CD4-positive, alpha-beta T cell treated with Interferon alpha-2 for 1 hour (primary cell): ENCODE measurements at places on chromosomes 4 and X.

DNA sequence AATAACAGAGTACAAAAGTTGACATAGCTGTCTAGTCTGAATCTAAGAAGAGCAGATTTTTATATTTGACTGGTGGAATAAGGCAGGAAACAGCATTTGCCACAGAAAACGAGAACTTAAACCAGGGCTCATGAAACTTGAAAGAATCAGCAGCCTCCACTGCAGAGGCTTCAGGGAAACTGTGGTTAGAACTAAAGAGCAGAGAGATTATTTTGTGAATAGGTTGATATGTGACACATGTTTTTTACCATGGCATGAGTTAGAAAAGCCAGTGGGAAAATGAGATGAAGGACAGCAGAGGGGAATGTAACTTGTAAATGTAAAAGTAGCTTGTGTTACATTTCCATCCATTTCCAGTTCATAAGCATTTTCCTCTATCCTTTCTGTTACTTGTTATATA is 63.7 kb upstream of the CAMK2D start:
- no peak for DNase-seq

DNA sequence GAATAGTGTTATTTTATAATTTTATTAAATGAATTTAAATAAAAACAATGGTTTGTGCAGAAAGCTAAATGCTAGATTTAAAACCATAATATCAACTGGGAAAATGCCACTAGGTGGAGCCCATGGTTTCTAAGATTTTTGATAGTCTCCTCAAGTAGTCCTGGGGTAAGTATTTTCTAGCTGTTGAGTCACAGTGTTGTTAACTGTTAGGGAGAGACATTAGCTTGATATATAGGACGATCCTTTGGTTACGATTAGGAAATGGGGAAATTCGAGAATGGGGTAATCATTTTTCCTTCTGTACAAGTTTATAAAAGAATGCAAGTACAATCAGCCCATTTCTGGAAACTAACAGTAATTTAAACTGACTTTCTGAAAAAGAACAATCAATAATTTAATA is 378.4 kb downstream of the ANKRD50 start:
- DNase-seq = peak; percentile 5

DNA sequence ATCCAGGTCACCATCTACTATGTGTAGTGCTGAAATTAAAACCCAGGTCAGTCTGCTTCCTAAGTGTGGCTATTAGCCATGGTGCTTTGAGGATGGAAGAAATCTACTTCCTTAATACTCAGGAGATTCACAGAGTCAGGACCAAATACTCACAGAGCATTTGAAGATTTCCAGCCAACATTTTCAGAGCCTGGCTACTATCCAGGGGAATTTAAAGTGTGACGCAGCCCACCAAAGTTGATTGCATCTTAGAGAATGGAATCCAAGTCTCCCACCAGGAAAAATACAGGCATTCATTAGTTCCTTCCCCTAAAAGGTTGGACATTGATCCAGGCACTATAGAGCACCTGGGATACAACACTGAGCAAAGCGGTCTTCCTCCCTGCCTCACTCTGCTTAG is 83.8 kb downstream of the HS3ST1 start:
- no peak for DNase-seq

GRCh38 chrX:65926095-65927019 is 113.5 kb downstream of the VSIG4 start:
- DNase-seq = peak; percentile 63

DNA sequence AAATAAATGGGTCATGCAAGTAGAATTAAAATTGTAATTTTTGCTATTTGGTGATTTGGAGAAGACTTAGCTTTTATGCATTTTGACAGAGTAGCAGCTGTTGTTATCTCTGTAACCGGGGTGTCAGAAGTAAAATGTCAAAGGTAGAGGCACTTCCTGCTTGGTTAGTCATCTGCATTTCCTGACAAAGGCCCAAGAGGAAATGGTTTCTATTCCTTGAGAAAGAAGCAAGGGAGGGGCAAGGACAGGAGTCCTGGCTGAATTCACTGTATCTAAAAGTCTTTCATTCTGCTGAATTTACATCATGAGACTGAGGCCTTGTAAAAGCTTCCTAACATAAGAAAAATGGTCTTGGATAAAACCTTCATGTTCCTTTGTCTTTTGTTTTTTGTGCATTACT is 550.9 kb upstream of the BOD1L1 start:
- DNase-seq = peak; percentile 24

GRCh38 chrX:39439906-39440798 is 638.9 kb downstream of the MID1IP1 start:
- no peak for DNase-seq

DNA sequence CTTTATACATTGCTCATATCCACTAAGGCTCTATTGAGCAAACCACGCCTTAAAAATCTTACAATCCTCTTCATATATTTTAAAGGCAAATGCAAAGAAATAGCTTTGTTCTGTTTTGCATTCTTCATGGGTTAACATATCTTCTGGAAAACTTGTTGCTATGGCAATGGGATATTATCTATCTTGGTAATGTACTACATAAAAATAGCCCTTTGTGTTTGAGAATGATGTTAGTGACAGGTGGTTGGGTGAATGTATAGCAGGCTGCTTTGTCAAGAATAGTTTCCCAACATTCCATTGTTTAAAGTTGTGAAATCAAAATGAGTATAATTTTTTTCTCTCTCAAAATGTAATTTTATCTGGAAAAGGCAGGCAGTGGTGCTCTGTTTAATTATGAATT is 16.8 kb downstream of the REPS2 start:
- no peak for DNase-seq

DNA sequence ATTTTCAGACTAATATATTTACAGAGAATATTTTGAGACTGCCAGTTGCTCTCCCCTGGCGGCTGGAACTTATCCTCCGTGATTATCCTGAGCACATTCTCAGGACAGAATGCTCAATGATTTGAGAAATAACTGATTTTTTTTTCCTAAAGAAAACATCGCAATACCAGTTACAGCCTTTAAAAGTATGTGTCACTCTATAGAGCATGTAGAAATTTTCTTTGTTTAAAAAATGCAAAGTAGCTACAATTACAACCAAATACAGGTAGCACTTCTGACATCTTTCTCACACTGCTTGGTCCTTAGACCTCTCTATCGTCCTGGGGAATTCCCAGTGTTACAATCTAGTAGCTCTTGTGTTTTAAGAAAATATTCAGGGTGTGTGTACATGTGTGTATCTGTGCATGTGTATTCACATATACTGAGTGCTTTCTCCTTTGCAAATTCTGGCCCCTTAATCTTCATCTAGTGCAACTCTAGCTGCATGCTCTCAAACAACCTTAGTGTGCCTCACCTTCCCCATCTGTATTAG is 13.8 kb downstream of the APBB2 start:
- DNase-seq = no peak

DNA sequence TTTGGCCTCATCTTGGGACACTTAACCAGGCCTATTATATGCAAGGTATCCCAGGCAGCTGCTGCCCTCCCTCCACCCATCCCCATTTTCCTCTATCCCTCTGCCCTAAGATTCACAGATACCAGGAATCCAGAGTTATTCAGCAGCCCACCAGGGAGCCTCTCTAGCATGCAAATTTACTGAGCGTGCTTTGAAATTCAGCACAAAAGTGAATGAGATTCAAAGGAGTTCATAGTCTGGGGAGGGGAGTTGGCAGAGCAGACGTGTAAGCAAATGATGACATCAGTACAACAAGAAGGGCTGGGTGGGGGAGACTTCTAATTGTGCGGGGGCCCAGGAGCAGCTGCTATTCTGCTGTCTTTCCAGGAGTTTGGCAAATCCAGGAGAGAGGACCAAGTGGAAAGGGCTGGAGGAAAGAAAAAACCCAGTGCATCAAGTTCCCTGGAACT is 1.7 kb upstream of the MTM1 start:
- DNase-seq = no peak

DNA sequence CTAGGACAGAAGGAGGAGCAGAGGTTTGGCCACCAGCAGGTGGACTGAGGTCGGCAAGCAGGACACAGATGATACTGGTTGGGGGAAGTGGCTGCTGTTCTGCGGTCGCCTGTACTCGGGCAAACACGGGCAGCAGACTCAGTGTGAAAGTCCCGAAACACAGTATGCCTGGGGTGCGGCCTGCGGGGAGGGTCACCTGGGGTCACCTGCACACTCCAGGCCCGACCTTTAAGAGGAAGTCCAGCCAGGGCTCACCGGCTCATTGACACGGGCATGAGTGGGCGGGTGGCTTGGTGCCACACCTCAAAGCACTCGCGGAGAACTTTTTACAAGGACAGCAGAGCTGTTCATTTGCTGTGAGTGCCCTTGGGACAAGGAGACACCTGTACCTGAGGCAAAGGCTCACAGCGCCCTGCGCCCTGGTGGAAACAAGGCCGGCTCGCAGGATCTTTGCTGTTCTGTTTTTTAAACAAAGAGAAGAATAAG is 71.5 kb upstream of the MXD4 start:
- DNase-seq = no peak

GRCh38 chrX:35842674-35843073 is 44.5 kb downstream of the MAGEB16 start:
- DNase-seq = no peak

DNA sequence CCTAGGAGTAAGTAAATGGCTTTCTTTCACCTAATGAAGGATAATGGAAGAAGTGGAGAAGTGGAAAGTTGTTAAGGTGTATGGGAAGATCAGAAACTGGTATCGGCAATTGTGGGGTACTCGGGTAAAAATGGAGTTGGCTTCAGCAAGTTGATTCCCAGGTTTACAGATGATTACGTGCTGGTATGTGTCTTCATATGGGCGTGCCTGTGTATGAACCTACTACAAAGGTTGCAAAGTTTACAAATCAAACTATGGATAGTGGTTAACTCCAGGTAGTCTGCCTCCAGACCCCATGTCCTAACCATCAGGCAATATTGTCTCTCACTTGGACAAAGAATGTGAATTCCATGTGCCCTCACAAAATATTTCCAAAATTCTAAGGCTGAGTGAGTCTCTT is 773 bp downstream of the TLR3 start:
- DNase-seq = no peak

- DNase-seq = no peak
Observed at GRCh38 chr4:183140911-183141320, 41.9 kb downstream of the WWC2 start.

- DNase-seq = no peak
Observed at GRCh38 chrX:54093159-54093558, 48.9 kb upstream of the PHF8 start.

- no peak for DNase-seq
Observed at GRCh38 chr4:140762202-140762601, 6.0 kb upstream of the TBC1D9 start.

GRCh38 chr4:110119337-110119736 is 79.1 kb downstream of the ELOVL6 start:
- DNase-seq = no peak

DNA sequence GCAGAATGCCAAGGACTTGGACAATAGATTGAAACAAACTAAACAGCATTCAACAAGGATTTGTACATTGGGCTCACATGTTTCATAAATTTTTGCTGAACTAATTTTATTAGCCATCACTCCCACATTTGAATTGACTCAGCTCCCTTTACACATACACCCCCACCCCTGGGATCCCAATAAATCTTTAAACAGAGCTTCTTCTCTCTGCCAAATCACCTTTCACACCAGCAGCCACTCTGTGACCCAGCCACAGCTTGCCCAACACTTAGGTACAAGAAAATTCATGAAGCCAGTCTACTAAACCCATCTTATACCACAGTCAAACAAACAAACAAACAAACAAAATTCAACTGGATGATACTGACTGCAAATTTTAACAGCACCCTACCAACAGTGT is 21.6 kb downstream of the PHKA2 start:
- no peak for DNase-seq

DNA sequence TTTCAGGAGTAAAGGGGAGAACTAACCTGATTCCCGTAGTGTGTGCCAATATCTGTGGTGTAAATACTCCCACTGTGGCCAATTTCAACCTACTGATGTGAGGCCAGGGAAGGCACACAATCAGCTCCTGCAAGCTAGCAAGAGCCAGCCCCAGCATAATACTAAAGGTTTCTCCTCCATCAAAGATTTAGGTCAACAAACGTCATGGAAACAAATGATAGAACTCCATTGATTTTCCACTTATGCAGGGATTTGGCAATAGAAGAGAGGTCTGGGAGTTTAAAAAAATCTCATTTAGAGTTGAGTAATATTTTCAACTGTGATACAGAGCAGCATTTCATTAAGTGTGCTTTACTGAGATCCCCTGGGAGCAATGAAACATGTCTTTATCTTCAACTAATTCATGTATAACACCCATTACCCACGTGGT is 15.8 kb upstream of the VEGFD start:
- DNase-seq = no peak

DNA sequence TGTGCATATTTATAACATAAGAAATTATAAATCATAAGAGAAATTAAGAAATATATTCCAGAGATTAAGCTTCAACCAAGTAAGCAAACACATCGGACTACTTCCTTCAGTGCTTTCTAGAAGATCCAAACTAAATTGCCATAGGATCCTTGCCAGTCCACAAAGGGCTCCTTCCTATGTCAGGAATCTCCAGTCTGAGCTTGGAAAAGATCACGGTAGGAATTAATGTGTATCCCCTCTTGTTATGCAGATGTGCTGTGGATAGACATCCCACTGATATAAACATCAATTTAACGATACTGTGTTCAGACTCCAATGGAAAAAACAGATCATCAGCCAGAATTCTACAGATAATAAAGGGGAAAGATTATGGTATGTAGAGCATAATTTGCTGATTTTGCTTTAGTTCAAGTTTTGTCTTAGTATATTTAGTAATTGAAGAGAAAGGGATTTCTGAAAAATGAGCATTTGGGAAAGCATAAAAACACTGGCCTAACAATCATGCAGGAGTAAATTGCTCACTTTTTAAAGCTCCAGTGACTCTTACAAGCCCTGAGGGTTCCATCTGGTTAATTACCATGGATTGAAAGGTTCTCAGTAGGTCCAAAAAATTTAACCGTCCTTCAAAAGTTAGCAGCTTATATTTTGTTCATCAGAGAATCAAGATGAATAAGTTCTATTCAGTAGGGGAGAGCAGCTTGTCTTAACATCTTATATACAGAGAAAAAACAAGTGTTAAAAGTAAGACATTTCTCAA is 65.9 kb downstream of the HHIP start:
- no peak for DNase-seq

- no peak for DNase-seq
Observed at GRCh38 chr4:176153124-176153523, 42.3 kb downstream of the SPATA4 start.

- DNase-seq = no peak
Observed at GRCh38 chrX:85111347-85111746, 107.7 kb downstream of the APOOL start.

GRCh38 chr4:114398410-114398809 is 200.2 kb upstream of the UGT8 start:
- DNase-seq = no peak

DNA sequence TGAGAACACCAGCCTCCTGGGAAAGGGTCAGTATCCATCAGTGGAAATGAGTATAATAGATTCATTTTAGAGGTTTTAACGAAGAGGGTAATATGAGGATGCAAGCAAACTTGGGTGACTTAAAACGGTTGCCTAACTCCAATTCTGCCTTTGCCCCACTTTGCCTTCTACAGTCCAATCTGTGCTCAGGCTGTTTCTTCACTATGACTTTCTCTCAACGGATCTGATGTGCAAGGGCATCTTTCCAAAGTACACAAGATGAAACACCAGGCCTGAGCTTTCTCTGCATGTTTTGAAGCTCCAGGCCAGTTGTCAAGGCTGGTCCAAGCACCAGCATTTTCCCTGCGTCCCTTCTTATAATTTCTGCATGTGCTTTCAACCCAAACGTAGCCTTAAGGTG is 68.0 kb upstream of the TMEM164 start:
- DNase-seq = no peak

GRCh38 chr4:47084111-47084510 is 52.7 kb downstream of the GABRB1 start:
- DNase-seq = no peak

GRCh38 chrX:49187028-49187394 is 838 bp upstream of the PRICKLE3 start:
- DNase-seq = no peak

GRCh38 chrX:54177306-54177705 is 5.7 kb downstream of the FAM120C start:
- no peak for DNase-seq
